ENCODE measurements at places on chromosomes 7 and 10.

- no peak for DNase-seq
Observed at GRCh38 chr7:137371616-137372015, 28.1 kb upstream of the PTN start.

GRCh38 chr7:115533785-115534184, 496.8 kb downstream of the TFEC start:
- DNase-seq: no peak

- DNase-seq: peak; percentile 33
Observed at GRCh38 chr7:77651575-77652162, 44.6 kb upstream of the RSBN1L start.

GRCh38 chr7:94973844-94974243, 66.5 kb downstream of the PPP1R9A start:
- DNase-seq: no peak

GRCh38 chr10:18684953-18685352, 25.7 kb downstream of the ARL5B start:
- DNase-seq: no peak

DNA sequence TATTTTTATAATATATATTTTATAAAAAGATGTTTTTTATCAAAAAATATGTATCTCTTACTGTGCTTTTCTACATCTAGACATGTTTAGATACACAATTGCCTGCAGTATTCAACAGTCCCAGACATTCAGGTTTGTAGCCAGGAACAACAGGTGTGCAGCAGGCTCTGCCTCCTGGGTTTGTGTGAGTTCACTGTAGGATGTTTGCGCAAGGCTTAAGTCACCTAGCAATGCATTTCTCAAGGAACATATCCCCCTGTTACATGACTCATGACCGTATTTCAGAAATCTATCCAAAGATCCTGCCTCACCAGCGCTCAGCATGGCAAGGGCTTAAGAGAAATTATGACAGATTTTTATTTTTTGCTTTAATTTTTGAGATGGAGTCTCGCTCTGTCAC, 41.5 kb downstream of the PITRM1 start:
- no peak for DNase-seq

GRCh38 chr10:11135709-11136108, 118.0 kb downstream of the CELF2 start:
- no peak for DNase-seq

GRCh38 chr10:15155978-15156656, 12.4 kb downstream of the NMT2 start:
- DNase-seq: no peak

DNA sequence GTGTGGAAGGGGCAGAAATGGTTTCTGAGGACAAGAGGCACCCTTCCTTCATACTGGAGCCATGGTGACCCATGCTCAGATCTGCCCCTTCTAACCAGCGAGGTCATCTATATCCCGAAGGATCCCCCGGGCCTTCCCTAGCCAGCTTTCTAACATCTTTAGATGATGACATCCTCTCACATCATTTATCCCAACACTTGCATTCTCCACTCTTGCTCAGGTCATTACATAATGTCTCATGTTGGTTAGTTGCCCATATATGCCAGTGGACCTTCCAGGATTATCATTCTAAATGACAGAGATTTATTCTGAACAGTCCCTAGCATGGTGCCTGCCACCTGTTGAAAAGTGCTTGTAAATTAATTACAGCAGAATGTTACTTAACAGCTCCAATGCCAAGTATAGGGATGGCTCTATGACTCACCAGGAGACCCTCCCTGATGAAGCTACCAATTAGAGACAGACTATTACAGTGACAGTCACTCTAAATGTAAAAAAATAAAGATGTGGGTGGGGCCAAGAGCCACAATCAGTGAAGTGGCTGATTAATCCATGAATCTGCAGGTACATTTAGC, 22.6 kb upstream of the ABLIM1 start:
- DNase-seq: no peak

- DNase-seq: no peak
Observed at GRCh38 chr10:84012831-84013458, 126.4 kb upstream of the GHITM start.

- no peak for DNase-seq
Observed at GRCh38 chr7:156438011-156438410, 202.6 kb upstream of the RNF32 start.

DNA sequence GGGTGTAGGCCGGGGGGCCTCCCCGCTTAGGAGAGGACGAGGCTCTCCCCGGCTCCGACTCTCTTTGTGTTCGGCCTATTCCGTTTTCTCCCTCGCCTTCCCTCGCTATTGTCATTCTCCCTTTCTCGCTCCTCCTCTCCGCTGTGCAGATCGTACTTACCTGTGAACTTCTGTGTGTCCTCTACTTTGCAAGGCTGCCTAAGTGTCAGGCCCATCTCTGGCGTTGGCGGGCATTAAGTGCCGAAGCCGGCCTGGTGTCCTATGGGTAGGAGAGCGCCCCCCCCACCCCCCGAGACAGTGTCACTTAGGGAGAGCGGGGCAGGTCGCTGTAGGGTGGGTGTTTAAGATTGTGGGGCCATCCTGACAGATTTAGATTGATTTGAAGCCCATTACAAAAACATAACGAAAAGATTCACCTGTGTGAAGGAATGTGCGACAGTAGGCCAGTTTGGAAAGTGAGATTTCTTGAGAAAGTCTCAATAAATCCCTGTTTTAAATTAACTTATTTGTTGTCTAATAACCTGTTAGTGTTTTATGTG, 579 bp downstream of the RBM33 start:
- DNase-seq: no peak

DNA sequence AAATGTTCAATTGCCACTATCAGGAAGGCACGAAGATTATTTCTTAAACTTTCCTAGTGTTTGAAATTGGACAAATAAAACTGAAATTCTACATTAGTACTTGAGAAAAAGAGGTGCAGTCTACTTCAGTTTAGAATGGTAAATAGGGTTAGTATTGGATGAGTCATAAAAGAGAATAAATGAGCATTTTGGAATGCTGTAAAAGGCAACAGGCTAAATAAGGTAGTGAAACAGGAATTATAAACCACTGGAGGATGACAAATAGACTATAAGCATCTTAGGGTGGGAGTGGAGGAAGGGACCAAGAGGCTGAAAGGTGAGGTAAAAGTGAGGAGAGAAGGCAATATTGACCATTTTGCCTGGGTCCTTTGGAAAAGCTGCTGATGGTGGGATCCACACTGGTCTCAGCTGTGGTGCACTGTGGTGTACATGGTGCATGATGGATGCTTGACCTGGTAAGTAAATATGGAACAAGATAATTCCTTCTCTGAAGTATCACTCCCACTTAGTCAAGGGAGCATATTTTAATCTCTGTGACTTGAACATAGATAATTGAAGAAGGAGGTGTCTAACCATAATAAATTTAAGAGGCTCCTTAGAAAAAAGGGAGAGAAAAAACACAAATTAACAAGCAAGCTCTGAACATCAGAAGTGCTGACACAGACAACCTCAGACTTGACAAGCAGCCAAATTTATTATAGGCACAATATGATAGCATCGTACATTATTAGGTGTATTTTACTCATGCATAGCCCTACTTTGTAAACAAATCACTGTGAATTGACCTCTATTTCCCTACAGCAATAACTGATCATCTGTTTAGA, 76.4 kb upstream of the SCIN start:
- DNase-seq: no peak

DNA sequence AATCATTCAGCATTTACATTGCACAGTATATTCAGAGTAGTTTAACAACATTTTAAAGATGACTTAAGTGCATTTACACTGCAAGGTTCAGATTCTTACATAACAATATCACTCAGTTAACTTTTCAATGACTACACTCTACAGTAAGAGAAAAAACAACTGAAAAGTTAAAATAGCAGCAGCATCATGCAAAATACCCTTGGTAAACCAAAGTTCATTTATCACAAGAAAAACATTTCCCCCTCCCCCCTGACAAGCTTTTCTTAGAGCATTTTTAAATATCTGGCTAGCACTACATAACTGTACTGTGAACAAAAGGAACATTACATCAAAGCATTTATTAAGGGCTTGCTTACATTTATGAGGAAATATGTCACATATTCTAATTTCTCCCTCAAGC, 179.5 kb upstream of the HGF start:
- no peak for DNase-seq

GRCh38 chr10:114893251-114893650, 44.7 kb upstream of the TRUB1 start:
- no peak for DNase-seq

- no peak for DNase-seq
Observed at GRCh38 chr7:17031906-17032551, 150.2 kb upstream of the AGR3 start.

GRCh38 chr10:126930131-126930882, 25.1 kb downstream of the DOCK1 start:
- DNase-seq: no peak

- no peak for DNase-seq
Observed at GRCh38 chr10:3805791-3806461, 20.9 kb upstream of the KLF6 start.

DNA sequence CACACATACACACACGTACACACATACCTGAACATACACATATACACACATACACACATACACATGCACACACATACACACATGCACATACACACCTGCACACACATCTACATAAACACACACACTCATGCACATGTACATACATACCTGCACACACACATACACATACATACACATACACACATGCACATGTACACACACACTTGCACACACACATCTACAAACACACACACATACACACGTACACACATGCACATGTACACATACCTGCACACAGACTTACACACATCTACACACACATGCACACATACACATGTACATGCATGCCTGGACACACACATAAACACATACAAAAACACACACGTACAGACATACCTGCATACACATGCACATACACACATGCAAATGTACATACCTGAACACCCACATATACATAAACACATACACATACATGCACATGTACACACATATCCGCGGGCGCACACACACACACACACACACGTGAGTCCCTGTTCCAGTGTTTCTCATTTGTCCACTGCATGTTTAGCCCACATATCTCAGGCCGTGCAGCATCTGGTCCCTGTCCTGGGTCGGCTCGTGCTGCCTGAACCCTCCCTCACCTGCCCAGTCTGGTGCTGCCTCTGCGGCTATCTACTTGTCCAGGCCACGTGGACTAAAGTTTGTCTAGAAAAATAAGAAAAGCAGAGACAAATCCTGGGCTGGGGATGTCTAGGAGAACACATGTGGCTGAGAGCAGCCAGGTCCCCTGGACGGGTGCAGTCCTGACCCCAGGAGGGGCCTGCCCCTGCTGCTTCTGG, 238.7 kb downstream of the TCERG1L start:
- no peak for DNase-seq

DNA sequence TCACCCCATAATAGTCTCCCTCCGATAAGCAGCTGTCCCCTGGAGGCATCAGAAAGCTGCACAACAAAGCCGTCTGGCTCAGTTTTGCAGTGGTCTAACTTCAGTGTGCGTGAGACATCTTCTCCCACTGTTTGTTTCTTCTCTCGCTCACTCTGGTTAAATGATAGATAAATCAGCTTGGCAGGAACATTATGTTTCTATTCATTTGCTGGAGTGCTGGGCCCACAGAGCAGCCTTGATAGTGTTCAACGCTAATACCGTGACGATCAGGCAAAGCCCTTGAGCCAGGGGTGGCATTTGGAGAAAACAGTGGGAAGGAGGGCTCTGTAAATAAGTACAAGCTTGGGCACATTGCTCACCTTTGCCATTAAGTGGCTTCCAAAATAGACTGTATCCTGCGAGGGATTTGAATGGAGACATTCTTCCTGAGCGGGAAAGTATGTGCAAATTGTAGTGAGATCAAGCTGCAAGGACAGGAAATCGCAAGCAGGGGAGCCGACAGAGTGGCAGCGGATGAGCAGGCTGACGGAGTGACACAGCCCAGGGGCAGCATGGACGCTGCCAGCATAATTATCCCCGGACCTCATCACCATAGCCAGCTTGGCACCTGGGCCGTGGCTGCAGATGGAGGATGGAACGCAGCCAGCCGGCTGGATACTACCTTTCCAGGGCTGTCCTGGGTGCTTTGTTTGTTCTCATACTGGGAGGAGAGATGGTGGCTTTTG, 256.8 kb upstream of the FZD8 start:
- DNase-seq: no peak

DNA sequence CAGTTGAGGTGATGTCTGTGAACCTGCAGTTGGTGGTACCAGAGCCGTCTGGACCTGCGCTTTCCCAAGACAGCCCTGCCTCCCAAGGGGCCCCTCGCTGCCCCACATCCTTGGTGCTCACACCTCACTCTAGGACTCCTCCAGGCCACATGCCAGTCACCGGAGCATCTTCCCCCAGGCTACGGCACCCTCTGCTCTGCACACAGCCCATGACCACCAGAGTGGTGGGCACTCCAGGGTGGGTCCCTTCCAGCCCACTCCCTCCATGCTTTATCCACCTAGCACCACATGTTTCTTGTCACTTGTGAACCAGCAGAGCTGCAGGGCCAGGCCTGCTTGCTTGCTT, 183.7 kb upstream of the SH2B2 start:
- DNase-seq: no peak

- no peak for DNase-seq
Observed at GRCh38 chr10:106898446-106898845, 266.1 kb downstream of the SORCS1 start.

DNA sequence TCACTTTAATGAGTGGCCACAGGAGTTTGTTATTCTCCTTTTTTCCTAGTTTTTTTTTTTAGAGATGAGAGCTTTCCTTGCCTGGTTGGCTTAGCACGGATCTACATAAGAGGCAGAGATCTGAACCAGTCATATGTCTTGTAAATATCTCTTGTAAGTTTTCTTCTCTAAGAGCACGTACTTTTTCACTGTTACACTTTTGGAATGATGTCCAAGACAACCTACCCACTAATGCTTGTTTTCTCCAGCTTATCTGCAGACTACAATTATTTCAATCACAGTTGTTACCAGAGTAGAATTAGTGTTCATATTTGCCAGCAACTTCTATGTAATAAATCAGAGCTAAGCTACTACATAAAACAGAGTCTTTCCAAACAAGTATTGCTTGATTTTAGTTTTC, 444.6 kb downstream of the KCNMA1 start:
- DNase-seq: no peak

- no peak for DNase-seq
Observed at GRCh38 chr10:5479481-5480161, 19.7 kb downstream of the CALML5 start.

GRCh38 chr7:112022128-112022527, 184.1 kb downstream of the DOCK4 start:
- DNase-seq: no peak

GRCh38 chr10:92242910-92243671, 47.8 kb downstream of the CPEB3 start:
- DNase-seq: peak; percentile 40
